ENCODE measurements at places on chromosomes 3 and 15. TPM values are rescaled to one million over a fixed set of nuclear protein-coding genes. Genes with fewer than 3 reads are reported as not detected.

The ESYT3 gene
- 0.31 TPM for total RNA-seq

DNA sequence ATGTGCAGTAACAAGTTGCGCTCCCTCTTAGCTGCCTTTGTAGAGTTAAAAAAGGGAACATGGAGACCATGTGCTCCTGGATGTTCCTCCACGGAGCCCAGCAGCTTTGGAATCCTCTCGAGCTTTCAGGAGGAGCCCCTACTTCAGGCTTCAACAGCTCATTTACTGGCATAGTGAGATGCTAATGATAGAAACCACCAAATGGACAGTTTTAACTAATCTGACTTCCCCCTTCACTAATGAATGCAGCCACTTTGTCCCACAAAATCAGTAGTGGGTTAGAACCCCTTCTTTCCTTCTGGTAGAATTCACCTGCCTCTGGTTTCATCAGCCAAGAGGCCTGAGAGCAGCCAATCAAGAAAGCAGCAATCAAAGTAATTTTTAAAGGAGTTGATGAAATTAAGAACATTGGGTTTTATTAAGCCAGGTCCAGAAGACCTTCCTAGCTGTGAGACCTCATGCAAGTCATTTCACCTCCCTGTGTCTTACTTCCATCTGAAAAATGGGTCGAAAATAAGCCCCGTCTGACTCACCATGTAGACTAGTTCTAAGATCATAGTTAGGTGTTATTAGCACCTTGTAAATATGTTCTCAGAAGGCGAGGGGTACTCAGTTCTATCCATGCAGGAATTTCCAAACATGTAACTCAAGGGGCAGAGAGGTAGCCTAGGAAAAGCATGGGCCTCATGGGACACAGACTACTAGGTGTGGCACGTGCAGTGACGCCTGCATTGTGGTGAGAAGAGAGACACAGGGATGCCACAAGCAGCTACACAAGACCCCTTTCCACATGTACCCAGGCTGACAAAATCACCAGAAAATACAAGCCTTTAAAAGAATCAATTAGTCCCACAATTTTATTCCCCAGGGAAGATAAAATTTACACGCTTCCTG, 179.7 kb upstream of the LPP start:
- DNase-seq, result no peak

GRCh38 chr15:62849316-62850106, 193.0 kb upstream of the TPM1 start:
- no peak for DNase-seq

DNA sequence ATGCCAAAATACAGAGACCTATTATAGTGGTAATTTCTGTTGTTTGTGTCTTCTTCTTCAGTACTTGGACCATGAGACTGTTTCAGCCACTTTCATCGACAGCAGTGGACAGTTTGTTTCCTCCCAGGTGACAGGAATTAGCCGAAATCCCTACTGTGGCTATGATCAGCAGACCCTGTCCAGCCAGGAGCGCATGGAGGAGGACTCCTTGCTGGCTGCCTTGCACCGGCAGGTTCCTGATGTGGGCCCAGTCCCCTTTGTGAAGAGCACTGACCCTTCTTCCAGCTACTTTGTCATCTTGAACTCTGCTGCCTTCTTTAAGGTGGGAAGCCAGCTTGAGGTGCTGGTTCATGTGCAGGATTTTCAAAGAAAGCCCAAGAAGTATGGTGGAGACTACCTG, 22.2 kb downstream of the NXPE3 start:
- no peak for DNase-seq

DNA sequence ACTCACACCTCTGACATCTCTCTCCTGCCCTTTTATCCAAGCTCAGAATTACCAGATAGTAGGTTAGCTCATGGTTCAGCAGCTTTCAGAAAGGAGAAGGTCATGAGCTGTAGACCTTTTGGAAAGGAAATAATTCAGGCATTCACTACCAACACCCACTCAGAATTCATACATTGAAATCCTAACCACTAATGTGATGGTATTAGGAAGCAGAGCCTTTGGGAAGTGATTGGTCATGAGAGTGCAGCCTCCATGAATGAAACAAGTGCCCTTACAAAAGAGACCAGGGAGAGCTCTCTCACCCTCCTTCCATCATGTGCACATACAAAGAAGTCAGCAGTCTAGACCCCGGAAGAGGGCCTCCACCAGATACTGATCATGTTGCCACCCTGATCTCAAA, 315.8 kb upstream of the CCDC54 start:
- DNase-seq, result no peak

GRCh38 chr15:77983708-77984445, 93.6 kb downstream of the TBC1D2B start:
- DNase-seq, result no peak

- no peak for DNase-seq
Observed at GRCh38 chr3:54771050-54771449, 156.8 kb downstream of the LRTM1 start.

- DNase-seq, result no peak
Observed at GRCh38 chr3:174755833-174756829, 103.0 kb upstream of the NAALADL2 start.

The SMAD6 gene
- 63.9 TPM for total RNA-seq

- DNase-seq, result no peak
Observed at GRCh38 chr15:63465104-63465503, 39.3 kb upstream of the USP3 start.

GRCh38 chr3:13240928-13241618, 167.8 kb upstream of the IQSEC1 start:
- no peak for DNase-seq

GRCh38 chr15:62545467-62546227, 380.6 kb upstream of the C2CD4B start:
- DNase-seq, result peak; percentile 67

GRCh38 chr3:5699811-5700210, 512.3 kb downstream of the EDEM1 start:
- no peak for DNase-seq

GRCh38 chr15:45855210-45855906, 220.5 kb downstream of the SQOR start:
- no peak for DNase-seq

DNA sequence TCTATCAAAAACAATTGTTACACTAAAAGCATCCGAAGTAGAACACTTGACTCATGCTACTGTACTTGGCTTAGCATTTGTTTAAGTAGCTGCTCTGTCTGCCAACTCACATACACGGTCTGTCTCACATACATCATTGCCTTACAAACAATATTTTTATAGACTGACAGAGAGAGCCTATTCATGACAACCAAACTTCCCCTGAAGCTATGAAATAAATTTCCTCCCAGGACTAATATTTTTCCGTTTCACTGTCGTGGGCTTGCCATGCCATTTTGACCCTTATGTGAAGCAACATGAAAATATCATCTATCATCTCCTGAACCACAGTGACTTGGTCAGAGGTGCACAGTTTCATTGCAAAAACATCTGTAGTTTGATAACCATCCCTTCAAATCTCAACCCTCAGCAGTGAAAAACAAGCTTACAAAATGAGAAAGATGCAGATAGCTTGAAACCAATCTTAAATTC, 66.5 kb upstream of the PYGO1 start:
- no peak for DNase-seq

The LTK gene
- 5.4 TPM for total RNA-seq

- no peak for DNase-seq
Observed at GRCh38 chr3:131735544-131735943, 232.8 kb upstream of the MRPL3 start.

The SUCLG2 gene
- total RNA-seq, result 7.4 TPM

DNA sequence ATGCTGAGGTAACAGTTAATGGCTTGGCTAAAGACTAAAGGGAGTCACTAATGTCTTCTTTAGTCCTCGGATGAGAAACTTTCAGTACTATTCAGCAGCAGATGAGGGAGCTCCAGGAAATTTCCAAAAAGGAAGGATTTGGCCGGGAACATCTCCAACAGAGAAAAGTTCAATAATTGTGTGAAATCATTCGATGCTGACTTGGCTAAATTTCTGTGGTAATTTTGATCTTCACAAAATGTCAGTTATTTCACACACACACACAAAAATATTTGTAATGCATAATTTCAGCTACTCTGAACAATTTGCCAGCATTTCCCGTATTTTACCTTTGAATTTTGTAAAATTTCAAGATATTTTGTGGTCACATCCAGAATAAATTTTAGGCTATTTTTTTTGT, 462.8 kb upstream of the MDFIC2 start:
- no peak for DNase-seq

DNA sequence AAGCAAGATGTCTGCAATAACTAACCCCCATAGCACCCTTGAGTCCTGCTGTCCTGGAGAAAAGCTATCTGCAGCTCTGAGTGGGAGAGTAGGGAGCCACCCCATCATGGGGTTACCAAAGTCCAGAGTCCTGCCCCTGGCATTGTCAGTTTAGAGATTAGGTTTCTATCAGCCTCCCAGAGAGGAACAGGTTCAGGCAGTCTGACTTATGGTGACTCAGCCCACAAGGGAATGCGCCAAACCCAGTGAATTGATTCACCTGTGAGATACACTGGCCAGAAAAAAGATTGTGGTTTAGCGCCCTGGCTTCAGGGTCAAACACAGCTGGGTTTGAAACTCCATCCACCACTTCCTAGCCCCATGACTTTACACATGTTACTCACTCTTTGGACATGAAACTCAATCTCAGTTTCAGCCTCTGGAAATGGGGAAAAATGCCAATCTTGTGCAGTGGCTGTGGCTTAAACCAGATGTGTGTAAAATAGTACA, 263.6 kb upstream of the HES1 start:
- DNase-seq, result no peak

The TMEM207 gene
- total RNA-seq, result not detected

The CISH gene
- total RNA-seq, result 0.86 TPM

- no peak for DNase-seq
Observed at GRCh38 chr3:111911446-111911845, 52.4 kb downstream of the PHLDB2 start.

DNA sequence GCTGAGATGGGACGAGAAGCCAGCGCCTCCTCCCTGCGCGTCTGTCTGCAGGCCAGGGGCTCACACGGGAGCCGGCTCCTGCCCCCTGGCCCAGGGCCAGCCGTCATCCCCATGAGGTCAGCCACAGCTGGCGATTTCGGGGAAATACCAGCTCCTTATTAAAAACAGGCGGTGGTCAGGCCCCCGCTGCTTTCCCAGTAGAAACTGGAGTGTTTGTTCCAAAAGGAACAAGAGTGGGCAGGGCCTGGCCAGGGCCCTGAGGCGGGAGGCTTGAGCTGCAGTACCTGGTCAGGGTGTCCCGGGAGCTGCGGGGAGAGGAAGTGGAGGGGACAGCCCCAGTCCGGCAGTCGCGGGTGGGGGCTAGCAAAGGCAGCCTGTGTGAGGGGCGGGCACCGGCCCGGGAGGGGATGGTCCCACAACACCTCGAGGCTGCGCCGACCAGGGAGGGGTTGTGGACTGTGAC, 17.8 kb downstream of the MYL3 start:
- peak; percentile 3 for DNase-seq

- no peak for DNase-seq
Observed at GRCh38 chr3:116971531-116971930, 262.0 kb downstream of the TUSC7 start.

The RBP2 gene
- not detected for total RNA-seq

DNA sequence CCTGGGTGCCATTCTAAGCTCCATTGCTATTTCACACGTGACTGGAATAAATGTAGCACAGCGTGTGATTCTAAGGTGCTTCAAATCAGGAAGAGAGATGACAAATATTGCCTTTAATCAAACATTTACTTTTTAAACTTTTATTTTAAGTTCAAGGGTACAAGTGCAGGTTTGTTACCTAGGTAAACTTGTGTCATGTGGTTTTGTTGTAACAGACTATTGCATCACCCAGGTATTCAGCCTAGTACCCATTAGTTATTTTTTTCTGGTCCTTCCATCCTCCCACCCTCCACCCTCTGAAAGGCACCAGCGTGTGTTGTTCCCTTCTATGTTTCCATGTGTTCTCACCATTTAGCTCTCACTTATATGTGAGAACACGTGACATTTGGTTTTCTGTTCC, 510.8 kb downstream of the PLOD2 start:
- no peak for DNase-seq

- no peak for DNase-seq
Observed at GRCh38 chr3:183391460-183391859, 37.0 kb downstream of the MCF2L2 start.

GRCh38 chr3:34361921-34362320, 563.5 kb downstream of the PDCD6IP start:
- DNase-seq, result no peak

DNA sequence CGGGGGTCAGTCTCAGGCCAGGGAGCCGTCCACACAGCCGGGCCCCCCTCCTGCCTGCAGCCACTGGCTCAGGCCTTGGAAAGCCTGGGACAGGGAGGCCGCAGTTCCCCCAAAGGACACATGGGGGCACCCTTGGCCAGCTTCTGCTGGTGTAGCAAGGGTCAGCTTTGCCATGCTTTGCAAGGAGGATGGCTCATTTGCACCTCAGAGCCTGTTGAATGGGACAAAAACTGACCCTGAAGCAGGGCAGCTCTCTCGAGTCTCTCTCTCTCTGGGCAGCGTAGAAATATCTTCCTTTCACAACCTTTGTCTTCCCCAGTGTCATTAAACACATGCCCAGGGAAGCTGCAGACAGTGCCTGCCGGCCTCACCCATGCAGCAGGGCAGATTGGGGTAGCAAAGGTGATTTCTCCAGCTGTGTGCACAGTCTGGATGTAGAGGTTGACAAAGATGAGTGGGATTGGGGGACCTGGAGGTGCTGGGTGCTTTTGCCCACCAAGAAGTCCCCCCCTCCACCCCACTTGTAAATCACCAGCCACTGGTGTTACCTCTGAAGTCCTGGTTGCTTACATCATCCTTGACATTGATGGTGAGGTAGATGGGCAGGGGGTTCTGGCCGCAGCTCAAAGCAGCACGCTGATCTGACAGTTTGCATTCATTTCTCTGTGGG, 17.4 kb upstream of the EHD4 start:
- peak; percentile 79 for DNase-seq

GRCh38 chr3:63791974-63792373, 27.1 kb upstream of the C3orf49 start:
- DNase-seq, result peak; percentile 12

GRCh38 chr15:69072906-69073305, 58.4 kb downstream of the NOX5 start:
- DNase-seq, result no peak

The ANAPC13 gene
- total RNA-seq, result 69.7 TPM

All from A673 (cell line).